ENCODE measurements at places on chromosomes 3 and 15.

GRCh38 chr3:40381904-40382616 lies 4.9 kb upstream of the ENTPD3 start:
- DNase-seq = no peak

DNA sequence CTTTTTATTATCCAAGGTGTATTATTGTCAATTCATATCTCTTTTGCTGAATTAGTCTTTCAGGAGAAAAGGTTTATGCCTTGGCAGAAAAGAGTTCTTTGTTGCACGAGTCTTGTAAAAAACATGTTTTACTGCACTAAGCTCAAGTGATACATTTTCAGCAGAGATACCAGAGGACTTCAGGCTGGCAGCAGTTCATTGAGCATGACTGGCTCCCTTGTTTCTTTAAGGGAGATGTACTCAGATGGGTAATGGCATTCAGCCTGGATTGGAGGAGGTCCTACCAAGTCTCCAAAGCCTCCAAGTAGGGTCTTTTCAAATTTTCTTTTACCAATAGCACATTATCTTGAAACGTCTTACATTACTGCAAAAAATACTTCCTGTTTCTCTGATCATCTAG lies 400.1 kb downstream of the NSUN3 start:
- DNase-seq = no peak

DNA sequence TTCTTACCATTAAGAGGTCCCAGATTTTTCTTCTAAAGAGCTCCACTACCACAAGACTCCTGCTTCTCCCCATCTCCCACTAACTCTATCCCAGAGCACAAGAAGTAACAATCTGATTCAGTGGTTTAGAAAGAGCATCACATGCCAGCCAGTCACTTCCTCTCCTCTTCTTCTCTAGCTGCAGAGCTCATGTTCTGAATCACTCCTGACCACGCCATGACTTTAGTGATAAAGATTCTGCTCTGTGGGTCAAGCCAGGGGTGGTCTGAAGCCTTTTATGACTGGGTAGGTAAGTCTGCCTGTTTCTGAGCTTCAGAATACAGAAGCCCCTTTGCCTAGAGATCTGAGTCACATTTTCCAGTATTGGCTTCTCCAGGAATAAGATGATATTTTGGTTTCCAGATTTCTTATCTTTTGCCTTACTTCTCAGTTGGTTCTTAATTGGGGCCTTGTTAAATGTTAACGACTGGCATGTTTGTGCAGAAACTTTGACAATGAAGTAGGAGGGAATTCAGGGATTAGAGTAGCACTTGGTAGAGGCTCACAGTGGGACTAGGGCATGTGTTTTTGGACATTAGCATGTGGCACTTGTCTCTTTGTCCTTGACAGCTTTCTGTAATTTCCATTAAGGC lies 27.6 kb upstream of the ADAMTSL3 start:
- no peak for DNase-seq

GRCh38 chr3:56691165-56692000 lies 8.3 kb upstream of the TASOR start:
- no peak for DNase-seq

- DNase-seq = no peak
Measured at GRCh38 chr3:130543322-130543721, 26.3 kb downstream of the COL6A6 start.

DNA sequence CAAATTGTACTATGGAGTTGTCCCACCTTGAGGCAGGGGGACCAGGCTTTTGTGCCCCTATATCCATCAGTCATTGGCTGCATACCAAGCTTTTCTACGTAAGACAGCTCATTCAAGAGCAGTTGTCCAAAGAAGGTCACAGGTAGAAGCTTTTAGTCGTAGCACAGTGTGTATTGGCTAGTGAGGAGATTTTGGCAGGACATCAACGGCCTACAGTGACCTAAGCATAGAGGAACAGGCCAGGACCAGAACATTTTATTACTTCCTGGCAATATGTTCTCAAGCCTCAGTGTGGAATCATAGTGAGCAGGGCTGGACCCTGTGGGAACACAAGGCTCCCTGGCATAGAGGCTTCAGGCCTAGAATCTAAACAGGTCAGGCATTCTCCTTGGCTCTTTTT lies 105.4 kb upstream of the ANKRD28 start:
- DNase-seq = no peak

- DNase-seq = no peak
Measured at GRCh38 chr15:78167227-78167888, 18.2 kb downstream of the IDH3A start.

DNA sequence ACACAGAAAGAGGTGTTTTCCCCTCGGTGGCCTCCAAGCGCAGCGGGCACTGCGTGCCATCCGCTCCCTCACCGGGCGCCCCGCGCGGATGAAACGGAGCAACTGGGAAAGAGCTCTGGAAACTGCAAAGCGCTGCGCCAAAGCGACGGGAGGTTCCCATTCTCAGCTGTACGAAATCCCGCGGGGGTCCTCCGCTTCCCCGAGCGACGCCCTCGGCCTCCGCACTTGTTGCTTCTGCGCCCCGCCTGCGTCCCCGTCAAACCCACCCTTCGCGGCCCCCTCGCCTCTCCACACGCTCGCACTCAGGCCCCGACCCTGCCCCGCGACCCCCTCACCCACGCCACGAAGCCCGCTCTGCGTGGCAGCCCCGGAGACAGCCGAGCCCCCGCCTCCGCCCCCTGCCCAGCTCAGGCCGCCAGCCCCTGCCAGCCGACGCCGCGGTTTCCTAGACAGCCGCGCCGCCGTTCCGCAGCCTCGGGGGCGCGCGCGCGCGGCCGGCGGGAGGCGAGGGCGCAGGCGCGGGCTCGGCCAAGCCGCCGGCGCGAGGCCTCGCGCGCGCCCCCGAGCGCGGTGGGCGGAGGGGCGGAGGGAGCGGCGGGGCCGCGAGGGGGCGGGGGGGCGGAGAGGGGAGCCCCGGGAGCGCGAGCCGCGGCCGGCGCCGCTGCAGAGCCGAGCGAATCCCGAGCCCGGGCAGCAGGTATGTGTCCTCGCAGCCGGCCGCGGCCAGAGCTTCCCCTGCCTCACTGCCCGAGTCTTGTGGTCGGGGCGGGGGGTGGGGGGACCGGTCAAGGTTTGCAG lies at the start of gene TMEM266:
Gene TMEM266, plus strand, starts transcription at position 666 of the 798 bp plus-strand sequence. CDS start 74,279 bp downstream, outside the sequence.
- no peak for DNase-seq

GRCh38 chr3:24680214-24680967 lies 185.7 kb upstream of the THRB start:
- no peak for DNase-seq

DNA sequence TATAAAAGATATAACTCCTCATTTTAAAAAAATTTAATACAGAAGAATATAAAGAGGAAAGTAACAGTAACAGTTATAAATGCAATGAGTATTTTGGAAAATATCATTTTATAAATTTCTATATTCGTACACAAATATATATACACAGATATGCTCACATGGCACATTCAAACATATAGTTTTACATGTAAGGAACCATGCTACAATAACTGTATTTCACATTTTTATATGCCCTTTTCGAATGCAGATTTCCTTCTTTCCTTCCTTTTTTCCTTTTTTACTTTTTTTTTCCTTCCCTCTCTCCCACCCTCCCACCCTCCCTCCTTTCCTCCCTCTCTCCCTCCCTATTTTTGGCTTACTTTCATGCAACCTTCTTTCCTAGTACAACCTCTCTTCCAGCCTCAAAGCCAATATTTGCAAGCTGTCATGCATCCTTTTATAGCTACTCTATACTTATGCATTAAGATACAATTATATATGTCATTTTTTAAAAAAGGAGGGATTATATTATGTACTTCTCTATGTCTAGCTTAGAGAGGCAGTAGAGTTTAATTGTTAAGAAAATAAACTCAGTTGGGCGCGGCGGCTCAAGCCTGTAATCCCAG lies 830.5 kb downstream of the IGSF11 start:
- DNase-seq = no peak

DNA sequence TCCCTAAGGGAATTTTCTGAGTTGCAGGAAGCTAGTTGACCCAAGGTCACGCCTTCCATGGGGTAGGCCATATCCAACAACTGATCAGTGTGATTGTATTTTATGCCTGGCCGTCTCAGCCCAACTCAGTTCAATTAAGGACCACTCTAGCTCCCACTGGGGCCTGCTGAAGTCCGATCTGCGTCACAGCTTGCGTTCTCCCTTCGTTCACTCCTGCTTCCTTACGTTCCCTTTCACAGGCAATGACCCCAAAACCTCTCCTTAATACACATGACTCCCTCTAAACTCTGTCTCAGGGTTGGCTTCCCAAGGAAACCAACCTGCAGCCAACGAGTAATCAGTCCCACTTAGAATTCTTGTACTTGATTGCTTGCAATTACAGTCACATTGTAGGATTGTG lies 428.0 kb downstream of the RBMS3 start:
- DNase-seq = no peak

GRCh38 chr3:149892371-149892770 lies 78.3 kb downstream of the PFN2 start:
- no peak for DNase-seq

DNA sequence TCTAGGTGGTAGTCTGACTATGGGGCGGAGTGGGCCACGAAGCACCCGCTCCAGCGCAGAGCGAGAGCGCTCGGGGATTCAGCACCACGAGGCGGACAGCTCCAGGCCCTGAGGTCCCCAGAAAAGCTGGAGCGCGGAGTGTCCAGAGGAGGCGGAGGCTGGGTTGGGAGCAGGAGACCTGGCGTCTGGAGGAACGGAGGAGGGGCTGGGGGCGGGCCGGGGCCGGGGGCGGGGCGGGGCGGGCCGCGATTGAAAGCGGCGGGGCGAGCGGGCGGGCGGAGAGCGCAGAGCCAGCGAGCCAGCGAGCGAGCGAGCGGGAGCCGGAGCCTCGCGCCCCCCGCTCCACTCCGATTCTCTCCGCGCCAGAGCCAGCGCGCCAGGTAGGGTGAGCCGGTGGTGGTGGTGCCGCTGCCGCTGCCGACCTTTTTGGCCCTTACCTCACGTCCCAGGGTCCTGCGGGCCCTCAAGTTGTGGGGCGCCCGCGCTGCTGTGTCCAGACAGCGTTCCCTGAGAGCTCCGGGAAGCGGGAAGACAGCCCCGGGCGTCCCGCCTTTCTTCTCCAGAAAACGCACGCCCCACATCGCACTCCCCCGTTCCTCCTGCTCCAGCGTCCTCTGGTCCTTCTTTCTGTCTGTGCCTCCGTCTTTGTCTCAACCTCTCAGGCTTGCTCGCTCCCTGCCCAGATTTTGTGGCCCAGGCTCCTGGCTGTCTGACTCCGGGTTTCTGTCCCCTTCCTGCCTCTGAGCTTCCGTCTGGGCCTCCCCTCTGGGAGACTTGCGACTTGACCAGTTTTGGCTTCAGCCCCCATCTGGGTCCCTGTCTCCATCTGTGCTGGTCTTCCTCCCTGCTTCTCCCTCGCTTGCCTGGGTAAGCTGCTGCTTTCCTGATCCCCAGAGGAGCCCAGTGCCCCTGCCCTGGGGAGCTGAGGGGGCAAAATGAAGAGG lies at the start of gene GRM2:
Gene GRM2, plus strand, starts transcription at position 281 of the 944 bp plus-strand sequence. CDS start 1,916 bp downstream, outside the sequence.
- DNase-seq = no peak

- no peak for DNase-seq
Measured at GRCh38 chr3:55725681-55726500, 238.8 kb upstream of the WNT5A start.

DNA sequence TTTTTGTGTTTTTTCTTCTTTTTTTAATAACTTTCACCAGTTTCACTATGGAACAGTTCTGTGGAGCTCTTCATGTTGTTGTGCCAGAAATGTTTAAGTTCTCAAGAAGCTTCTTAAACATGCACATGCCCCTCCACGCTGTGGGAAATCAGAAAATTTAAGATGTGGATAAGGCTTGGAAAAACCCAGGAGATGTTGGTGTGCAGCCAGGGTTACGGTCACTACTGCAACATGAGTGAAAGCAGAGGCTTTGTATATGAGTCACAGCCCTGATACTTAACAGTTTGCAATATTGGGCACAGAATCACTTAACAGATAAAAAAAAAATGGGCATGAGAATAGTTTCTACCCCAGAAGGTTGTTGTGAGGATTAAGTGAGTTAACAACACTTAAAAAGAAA lies 399.9 kb downstream of the LRTM1 start:
- DNase-seq = no peak

- DNase-seq = no peak
Measured at GRCh38 chr15:83848315-83849050, 194.6 kb downstream of the ADAMTSL3 start.

GRCh38 chr3:57935539-57935938 lies 72.7 kb upstream of the FLNB start:
- DNase-seq = no peak

DNA sequence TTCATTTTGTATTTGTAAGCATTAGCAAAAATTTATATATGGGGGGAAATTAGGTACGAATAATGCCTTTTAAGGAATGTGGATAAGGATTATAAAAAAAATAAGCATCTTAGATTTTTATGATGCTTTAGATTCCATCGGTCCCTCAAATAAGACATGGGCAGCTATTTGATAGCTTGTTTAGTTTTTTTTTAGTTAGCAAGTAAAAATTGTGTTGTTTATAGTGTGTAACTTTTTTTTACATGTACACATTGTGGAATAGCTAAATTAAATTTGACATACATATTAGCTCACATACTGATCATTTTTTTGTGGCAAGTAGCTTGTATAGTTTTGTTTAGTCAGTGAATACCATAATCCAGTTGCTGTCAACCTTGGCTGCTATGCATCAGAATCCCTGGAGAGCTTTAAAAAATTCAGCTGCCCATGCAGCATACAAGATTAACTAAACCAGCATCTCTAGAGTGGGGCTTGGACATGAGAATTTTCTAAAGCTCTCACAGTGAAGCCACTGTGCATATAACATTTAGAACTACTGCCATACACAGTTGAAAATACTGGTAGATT lies 53.9 kb downstream of the TMOD3 start:
- DNase-seq = no peak

GRCh38 chr3:150049317-150049716 lies 78.6 kb upstream of the PFN2 start:
- DNase-seq = no peak

DNA sequence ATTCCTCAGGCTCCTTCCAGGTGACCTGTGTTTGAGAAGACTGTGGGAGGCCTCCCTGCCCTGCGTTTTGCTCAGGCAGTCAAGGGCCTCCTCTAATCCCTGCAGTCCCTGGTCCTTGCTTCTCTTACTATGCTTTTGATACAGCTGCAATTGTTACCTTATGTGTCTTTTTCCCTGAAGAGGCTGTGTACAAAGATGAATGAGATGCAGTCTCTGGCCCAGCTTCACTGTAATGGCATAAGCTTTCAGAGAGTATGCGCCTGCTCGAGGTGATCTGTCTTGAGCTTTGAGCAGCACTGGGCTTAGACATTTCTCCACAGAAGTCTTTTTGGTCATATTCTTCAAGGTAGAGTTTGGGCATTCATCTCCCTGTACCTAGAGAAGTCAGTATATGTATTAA lies 129.6 kb downstream of the AKAP13 start:
- no peak for DNase-seq

- DNase-seq = no peak
Measured at GRCh38 chr3:158847885-158848284, 46.0 kb downstream of the MFSD1 start.

- no peak for DNase-seq
Measured at GRCh38 chr3:125061170-125061569, 5.4 kb upstream of the HEG1 start.

- no peak for DNase-seq
Measured at GRCh38 chr3:48601622-48601994, 6.5 kb upstream of the COL7A1 start.

GRCh38 chr15:80155001-80155377 lies 2.2 kb downstream of the FAH start:
- no peak for DNase-seq

- no peak for DNase-seq
Measured at GRCh38 chr3:76942101-76942500, 97.8 kb upstream of the ROBO2 start.

- DNase-seq = no peak
Measured at GRCh38 chr3:31966978-31967591, 14.0 kb downstream of the OSBPL10 start.

- no peak for DNase-seq
Measured at GRCh38 chr3:115562636-115563267, 60.6 kb upstream of the GAP43 start.
